ENCODE measurements at places on chromosomes 5 and 9.
A peak's percentile ranks its signal among the peaks of the same experiment; 100 is the strongest.

GRCh38 chr5:153780876-153781705 is 257.6 kb downstream of the FAM114A2 start:
- no peak for DNase-seq

DNA sequence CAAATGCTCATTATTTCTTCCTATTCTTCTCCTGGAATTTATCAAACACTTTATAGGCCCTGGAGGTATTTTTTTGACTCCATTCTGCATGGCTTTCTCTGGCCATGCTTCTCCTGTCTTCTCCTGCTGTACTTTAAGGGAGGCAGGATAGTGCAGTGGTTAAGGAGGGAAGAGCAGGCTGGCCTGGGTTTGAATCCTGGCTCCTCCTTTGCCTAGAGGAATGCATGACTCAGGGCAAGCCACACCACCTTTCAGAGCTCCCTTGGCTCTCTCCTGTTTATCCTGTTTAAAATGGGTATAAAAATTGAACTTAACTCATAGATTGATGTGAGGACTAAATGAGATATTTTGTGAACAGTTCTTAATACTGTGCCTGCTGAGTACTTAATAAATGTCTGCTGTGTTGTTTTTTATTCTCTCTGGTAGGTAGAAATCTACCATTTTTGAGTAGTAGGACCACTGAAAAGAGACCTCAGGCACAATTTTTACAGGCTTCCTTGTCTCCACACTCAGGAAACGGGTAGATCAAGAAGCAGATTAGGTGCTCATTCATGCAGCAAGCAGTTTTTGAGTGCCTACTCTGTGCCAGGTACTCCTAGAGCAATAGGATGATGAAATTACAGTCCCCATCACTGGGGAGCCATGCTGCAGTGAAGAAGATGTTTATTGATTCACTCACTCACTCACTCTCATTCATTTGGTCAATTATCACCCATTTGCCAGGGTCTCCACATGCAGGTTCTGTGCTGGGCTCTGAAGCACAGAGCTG is 32.7 kb upstream of the ARAP3 start:
- DNase-seq, result no peak

DNA sequence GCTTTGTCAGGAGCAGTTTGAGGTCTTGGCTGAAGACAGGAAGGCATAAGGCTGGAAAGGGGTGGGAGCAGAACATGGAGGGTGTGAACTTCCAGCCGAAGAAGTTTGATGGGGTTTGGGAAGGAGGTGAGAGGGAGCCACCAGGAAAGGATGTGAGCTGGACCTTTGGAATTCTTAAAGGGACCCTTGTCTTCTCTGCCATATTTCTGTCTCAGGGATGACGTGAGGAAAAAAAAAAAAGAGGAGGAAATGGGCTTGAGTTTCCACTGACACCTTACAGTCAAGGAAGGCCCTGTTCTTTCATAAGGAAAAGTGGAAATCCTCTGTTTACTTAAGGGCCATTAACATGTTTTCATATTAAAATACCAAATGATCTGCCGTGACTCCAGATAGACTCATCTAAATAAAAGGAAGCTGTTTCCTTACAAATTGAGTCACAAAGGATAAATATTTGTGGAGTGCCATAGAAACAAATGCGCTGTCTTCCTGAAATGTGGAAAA is 132.1 kb downstream of the PALM2AKAP2 start:
- no peak for DNase-seq

GRCh38 chr5:86101966-86102365 is 515.8 kb upstream of the COX7C start:
- DNase-seq, result no peak

DNA sequence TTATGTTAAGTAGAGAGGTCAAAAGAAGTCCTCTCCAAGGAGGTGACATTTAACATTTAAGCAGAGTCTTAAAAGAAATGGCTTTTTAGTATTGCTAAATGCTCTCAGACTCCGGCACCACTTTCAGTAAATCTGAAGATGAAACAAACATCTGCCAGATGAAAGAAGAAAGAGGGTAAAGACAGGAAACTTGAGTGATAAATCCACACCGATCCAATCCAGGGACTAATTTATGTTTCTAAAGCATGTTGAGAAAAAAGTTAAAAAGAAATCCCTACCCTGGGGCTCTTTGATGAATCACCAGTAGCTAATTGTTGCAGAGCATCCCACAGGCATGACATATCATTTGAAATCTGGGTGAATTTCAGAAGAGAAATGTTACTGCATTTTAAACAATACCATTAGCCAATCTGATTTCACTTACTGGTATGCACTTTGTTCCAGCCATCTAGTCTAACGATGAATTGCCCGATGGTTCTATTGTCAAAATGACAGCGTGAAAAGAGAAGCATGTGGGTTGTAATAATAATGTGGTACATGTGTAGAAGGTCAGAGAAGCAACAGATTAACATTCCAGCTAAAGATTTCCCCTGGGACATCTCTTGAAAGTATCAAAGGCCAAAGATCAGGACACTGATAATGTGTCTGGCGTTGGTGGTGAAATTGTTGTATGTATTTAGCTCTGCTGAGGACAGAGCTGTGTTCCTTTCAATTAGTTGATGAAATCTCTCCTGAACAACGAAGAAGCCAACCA is 485.7 kb downstream of the CSNK1G3 start:
- DNase-seq, result peak; percentile 80

- no peak for DNase-seq
These were observed 49.2 kb downstream of the SPIN1 start for GRCh38 chr9:88437210-88438146.

DNA sequence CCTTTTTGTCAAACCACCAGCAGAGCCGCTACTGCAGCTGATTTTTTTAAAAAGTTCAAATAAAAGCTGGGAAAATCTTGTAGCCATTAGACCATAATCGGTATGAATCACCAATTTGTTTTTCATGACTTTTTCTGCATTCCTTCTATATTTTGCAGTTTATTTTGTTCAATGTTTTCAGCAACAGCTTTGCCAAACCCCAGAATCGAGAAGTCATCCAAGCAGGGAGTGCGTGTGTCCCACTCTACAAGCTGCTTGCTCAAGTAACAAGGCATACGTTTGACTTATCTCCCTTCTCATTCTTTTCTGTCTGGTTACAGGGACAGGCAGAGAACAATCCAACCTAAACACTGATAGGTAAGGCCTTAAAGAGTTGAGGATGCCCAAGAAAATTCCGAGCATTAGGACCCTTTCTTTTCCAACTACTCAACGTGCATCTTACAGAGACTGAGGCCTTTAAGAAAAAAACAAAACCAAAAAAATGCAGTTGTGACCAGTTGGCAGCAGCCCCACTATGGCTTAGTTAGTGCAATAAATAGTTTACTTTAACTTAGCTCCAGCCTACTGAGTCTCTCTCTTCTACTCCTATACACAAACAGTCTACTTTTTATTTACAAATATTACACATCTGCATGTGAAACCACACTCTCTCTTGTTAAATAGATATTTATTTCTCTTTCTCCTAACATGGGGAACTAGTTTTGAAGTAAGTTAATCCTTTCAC is 134.7 kb upstream of the SLIT3 start:
- DNase-seq, result no peak

Data from renal cortical epithelial cell (primary cell).